ENCODE measurements at places on chromosomes 2 and 18.

- no peak for DNase-seq
Measured at GRCh38 chr18:59908799-59909198, 9.0 kb downstream of the PMAIP1 start.

DNA sequence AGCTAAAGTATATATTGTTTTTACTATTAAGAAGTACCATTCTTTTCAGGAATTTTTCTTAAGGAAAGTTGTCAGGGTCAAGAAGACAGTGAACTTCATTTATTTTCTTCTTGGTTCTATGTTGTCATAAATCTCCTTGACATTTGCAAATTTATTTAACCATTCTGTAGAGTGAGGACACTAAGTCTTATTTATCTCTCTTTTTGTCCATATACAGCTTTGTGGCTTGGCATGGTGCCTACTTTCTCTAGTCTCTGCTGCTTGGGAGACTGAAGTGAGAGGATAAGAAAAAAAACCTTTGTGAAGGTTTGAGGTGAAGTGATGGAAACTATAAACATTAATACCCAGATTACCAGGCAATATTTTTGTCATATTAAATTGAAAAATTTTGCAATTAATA, 1389.4 kb downstream of the SUCLG1 start:
- no peak for DNase-seq

DNA sequence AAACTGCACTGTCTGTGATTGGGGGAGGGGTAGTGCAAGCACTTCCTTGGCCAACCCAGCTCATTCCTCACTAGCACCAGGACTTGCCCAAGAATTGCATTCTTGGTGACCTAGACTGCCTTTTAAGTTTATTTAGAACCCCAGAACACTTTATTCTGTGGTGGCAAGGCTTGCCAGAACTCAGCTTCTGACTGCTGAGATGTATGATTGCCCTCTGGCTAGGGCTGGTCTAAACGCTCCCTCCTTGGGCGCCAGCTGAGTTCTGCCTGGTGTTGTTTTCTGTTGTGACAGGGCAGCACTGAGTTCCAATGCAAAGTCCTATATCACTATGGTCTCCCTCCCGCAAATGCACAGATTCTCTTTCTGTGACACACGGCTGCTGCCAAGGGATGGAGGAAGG, 247.7 kb downstream of the ZNF385B start:
- DNase-seq, result no peak

DNA sequence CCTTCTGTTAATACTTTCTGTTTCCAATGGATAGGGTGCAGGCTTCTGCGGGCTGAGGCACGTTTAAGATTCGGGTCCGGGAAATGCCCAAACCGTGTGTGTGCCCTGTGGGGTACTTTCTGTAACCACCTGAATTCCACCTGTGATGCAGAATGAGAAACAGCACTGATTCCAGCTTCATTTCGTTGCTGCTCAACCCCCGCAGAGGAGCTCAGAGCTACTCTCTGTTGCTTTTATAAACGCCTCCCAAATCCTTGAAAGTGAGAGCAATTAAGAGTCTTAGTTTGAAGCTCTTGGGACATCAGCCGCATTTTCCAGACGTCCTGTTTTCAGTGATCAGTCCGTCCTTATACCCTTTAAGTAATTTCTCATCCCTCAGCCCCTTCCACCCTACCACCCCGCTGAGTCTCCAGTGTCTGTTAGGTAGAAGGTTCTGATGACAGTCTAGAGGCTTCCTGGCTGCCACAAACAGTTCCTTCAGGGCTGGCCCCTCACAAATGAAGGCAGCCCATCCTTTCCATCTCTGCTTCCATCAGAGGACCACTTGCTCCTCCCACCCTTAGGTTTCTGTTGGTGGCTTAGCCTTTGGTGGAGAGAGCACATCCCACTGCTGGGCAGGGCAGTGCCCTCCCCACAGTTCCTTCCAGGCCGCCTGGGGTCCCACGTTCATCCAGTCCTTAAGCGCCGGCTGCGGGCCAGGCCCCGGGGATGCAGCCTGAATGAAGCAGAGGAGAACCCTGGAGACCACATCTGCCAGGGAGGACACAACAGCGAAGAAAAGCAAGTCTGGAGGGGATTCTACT, 230.1 kb downstream of the SEPTIN10 start:
- no peak for DNase-seq

GRCh38 chr18:23550898-23551297, 35.4 kb downstream of the NPC1 start:
- DNase-seq, result no peak

DNA sequence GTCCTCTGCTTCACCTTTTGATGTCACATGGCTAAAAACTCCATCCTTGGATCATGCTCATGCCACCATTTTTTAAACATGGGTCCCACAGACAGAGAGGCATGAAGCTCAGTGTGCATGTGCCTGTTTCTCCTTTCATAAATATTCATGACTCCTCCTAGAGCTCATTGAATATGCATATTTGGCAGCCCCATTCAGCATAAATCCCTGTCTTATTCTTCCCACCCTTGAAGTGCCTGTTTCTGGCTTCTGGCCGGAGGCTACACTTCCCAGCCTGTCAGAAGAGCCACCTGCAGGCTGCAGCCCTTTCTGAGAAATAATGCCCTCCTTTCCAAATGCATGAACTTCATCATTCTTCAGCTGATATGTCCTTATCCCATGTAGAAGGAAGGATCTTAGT, 109.7 kb downstream of the LDLRAD4 start:
- DNase-seq, result no peak

- DNase-seq, result no peak
Measured at GRCh38 chr18:62625019-62625418, 90.3 kb upstream of the PHLPP1 start.

- DNase-seq, result no peak
Measured at GRCh38 chr2:54691445-54692135, 31.9 kb upstream of the EML6 start.

DNA sequence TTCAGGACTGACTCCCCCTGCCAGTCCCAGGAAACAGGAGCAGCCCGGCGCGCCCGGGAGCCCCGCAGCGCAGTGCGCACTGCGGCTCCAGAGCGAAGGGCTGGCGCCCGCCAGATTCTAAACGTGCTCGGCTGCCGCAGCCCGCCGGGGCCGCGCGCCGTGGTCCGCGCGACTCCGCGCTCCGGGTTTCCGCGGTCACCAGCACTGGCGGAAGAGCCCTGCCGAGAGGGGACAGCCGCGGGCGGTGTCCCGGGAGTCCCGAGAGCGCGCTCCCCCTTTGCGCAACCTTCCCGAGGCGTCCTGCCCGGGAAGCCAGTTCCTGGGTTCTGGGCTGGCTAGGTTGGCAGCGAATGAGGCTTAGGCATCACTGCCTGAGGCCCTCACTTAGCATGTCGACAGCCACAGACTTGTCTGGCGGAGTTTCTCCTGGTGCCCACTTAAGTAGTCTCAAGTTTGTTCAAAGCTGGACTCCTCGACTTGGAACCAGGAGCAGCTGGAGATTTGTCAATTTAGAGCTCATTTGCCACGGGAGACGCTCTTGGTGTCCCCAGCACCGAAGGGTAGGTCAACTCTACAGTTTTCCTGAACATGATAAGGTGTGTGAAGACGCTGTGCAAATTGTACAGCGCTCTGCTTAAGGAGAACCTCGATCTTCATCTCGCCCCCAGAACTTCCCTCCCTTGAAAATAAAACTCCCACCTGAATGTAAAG, 1.5 kb upstream of the VSNL1 start:
- DNase-seq, result no peak

- no peak for DNase-seq
Measured at GRCh38 chr2:29405707-29406106, 290.5 kb downstream of the CLIP4 start.

DNA sequence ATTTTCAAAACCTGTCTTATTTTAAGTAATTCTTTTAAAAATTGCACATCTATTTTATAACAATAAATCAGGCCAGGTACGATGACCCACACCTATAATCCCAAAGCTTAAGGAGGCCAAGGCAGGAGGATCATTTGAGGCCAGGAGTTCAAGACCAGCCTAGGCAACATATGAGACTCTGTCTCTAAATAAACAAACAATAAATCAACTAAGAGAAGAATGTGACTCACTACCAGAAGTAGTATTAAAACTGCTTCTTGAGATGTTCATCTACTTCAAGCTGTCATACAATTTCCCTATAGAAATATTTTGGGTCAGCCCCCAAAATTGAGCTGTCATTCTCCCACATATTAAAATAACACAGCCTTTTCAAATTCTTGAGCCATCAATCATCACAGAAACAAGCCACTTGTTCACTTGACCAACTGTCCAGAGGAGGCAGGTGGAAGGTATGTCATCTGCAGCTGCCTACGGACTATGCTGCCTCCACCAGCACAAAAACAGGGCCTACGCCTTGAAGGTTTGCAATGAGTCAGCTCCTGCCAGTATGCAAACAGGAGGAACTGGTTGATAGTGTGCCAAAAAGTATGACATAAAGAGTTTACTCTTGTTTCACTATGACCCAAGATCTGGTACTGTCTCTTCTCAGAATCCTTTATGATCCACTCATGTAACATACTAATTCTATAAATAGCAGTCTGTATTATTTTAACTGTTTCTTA, 33.6 kb downstream of the KIDINS220 start:
- DNase-seq, result no peak

DNA sequence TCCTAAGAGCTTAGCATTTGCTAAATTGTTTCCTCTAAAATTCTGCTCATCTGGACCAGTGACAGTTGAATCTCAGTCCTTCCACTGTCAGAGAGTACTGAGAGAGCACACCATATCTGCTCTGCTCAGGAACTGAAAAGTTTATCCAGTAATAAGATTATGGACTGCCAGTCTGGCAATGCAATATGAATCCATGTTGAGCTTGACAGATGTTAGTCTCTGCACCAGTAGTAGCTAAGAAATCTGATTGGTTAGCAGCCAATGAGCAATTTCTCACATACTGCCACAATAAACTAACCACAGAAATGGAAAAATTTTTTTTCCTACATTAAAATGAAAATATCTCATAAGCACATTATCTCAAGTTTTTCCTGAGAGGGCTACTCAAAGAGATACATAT, 2.3 kb downstream of the PRKD3 start:
- DNase-seq, result no peak

GRCh38 chr2:173684896-173685459, 280.2 kb downstream of the SP3 start:
- no peak for DNase-seq

GRCh38 chr18:74222710-74223494, 68.9 kb downstream of the CYB5A start:
- DNase-seq, result no peak

DNA sequence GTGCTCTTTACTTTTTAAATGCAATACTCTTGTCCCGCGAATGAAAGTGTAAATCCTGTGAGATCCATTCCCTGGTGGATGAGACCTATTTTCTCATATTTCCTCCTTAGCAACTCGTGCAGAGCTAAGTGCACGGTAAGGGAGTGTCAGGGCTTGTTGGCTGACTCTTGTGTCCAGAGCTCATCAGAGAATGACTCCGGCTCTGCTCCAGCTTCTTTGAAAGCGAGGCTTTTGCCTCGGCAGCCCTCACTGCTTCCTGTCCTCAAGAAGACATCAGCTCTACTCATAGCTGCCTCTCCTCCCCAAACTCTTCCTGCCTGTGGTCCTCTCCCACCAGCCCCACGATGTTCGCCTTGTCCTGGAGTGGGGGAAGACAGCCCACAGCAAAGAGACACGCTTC, 70.7 kb downstream of the LIPG start:
- DNase-seq, result no peak

GRCh38 chr2:101153077-101153707, 2.0 kb upstream of the TBC1D8 start:
- no peak for DNase-seq

GRCh38 chr2:174554529-174555150, 43.0 kb downstream of the WIPF1 start:
- no peak for DNase-seq

DNA sequence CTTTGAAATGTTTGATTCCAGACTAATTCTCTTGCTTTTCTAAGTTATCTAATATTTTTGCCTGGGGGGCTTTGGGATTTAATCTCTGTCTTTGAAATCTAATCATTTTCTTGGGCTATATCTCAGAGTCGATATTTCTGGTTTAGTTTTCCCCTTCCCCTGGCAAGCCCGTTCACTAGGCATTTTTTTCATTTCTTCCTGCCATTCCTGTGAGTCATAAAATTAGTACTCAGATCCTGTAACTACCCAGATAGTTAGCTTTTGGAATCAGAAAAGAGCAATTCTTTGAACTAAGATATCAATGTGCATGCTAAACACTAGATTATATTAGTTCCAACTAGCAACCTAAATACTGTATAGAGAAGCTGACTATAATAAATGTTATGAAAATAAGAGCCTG, 29.4 kb upstream of the RNF149 start:
- no peak for DNase-seq

GRCh38 chr2:44524347-44524926, 162.7 kb downstream of the CAMKMT start:
- DNase-seq, result no peak

DNA sequence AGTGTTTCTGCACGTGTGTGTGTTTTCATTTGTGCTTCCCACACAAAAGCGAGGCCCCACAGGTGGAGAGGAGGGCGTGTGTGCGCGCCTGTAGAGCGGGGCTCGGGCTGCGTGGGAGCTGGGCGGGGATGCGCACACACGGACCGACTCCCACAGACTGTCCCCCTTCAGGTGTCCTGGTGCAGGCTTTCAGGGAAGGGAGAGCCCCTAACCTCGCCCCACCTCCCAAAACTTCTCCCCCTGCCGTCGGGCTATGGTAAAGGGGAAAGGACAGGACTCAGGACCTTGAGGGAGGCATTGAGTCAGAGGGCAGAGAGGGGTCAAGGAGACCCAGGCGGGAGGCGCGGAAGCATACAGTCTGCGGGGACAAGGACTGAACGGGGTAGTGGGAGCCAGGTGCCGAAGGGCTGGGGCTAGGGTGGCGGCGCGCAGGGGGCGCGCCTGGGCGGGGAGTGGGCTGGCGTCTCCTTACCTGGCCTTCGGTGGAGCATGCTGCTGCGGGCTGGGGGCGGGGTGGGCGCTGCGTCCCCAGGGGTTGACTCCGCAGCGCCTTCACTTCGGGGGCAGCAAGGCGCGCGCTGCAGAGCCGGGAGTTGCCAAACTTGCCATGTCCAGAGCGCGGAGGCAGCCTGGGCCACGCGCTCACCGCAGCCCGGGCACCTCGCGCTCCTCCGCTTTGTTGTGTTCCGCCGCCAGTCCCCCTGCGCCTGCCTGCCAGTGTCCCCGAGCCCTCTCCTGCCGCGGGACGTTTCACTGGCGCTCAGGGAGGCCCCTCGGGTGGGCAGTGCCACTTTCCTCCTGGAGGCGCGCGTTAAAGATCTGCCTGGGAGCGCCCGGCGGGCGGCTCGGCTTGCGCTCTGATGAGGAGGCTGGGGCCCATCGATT, 302.0 kb downstream of the NCKAP5 start:
- no peak for DNase-seq

GRCh38 chr2:101809698-101810097, 112.2 kb downstream of the MAP4K4 start:
- no peak for DNase-seq

DNA sequence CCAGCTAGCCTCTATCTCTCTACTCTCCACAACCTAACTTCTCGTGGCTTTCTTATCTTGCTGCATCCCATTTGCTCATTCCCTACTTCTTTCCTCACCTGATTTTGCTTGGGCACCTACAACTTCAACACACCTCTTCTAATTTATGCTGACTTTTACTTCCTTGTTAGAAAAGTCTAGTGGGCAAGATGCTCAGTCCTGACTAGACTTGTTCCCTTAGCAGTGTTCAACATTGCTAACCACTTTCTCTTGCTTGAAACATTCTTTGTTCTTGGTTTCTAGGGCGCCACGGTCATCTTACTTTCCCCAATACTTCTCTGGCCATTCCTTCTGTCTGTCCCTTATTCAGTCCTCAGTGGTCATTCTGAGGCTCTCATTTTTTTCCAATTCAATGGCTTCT, 454.7 kb upstream of the CWC22 start:
- DNase-seq, result no peak

GRCh38 chr2:71690876-71691475, 237.6 kb downstream of the DYSF start:
- DNase-seq, result no peak

GRCh38 chr2:20013126-20013849, 820 bp upstream of the MATN3 start:
- no peak for DNase-seq

All from C1 segment of cervical spinal cord (tissue), 14 donors.